ENCODE measurements at places on chromosomes 6 and 20.

DNA sequence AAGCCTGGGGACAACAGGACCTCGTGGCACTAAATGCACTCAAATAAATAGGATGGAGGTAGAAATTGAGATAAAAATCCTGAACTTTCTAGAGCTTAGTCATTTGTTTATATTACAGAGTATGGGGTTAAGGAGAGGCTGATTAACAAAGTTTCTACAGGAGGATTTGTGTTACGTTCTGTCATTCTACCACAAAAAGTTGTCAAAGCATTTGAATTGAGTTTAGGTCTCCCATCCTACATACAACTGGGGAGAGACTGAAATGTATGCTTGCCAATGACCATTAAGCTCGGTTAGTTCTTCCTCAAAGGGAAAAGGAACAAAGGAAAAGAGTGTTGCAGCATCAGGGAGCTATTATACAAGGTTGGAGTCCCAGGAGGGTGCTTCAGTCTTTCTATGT lies 597.9 kb downstream of the COL12A1 start:
- DNase-seq: no peak

GRCh38 chr6:104229057-104229456 lies 630.7 kb downstream of the HACE1 start:
- DNase-seq: no peak

DNA sequence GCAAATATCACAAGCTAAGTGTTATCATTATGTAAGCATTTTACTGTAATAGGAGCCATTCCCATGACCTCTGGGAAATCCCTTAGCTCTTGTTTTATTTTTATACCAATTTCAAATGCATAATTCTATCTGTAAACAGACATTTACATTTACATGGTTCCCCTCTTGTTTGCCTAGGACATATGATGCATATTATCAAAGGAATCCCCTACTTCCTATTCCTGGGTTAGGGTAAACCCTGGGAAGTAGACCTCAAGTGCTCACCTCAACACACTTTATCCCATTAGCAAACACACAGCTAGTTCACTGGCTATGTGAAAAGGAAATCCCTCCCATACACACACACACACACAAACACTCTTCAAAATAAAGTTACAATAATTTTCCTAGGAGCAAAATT lies 27.1 kb downstream of the PDE10A start:
- no peak for DNase-seq

DNA sequence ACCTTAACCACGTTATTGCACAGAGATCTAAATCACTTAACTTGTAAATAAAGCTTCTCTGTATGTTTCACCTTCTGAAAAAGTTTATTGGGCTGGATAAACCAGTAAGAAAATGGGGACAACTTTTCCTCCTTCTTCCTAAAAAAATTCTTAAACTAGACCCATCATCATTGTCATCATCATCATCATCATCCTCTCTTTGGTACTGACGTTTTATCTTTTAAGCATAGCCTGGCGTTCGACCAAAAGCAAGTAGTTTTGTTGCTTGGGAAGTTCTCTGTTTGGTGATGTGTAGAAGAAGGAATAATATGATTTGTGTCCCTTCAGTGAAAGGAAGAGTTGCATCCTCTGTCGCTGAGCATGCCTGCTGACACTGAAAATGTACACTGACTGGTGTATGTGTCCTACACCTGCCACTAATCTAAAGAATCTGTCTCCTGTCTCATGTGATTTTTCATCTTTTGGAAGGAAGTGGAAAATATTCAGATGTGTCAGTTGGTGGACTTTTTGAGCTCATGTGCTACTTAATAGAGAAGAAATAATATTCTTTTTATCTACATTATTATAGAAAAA lies 2.5 kb downstream of the CLVS2 start:
- no peak for DNase-seq

GRCh38 chr6:14521141-14521540 lies 403.6 kb downstream of the CD83 start:
- DNase-seq: no peak

DNA sequence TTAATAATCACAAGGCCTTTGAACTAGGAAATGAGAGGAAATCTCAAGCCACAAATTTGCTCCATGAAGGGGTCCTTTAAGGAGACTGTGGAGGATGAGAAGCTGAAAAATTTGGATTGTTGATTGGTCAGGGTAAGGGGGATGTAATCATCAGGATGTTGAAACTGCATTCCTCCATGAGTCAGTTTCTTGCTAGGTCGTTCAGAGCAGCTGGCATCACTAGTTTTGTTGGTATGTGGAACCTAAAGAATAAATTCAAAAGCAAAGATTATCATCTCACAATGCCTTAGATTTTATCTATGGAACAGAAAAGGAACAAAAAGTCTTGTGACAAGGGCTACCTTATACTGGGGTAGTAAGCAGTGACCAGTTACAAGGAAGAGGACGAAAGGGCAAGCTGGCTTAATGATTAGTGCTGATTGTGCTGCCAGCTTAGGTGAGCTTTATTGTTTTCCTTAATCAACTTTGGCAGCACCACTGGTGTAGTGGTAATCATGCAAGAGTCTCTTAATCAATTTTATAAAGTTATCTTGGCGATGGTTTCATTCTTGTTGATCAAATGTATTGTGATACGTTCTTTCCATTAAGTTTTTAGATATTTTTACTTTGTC lies 36.6 kb downstream of the CRISP2 start:
- DNase-seq: no peak

DNA sequence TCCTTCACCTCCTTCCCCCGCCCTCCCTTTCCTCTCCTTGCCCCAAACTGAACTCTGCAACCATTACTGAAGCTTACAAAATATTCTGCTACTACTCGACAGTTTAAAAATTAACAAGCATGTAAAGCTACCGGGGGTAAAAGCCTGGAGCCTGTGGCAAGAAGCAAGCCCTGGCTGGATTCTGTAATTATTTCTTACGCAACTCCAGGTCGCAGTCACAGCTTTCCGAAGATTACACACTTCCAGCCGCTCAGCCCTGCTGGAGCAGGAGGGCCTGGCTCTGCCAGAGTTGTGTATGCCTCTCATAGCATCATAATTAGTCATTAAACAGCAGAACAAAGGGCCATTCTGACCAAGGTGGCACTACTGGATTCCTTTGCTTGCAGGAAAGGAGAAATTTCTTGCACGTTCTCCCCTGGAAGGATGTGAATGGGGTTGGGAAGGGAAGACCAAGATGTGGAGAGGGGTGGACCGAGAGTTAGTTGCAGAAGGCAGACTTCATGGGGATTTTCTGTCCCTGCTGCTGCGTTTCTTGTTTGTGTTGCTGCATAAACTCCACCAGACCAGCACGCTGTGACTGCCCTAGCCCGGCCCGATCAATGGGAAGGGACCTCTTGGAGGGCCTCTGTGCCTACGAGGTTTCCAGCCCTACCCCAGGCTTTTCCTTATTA lies 23.6 kb downstream of the FOXQ1 start:
- no peak for DNase-seq

- no peak for DNase-seq
Measured at GRCh38 chr6:39836606-39837005, 44.4 kb downstream of the DAAM2 start.

DNA sequence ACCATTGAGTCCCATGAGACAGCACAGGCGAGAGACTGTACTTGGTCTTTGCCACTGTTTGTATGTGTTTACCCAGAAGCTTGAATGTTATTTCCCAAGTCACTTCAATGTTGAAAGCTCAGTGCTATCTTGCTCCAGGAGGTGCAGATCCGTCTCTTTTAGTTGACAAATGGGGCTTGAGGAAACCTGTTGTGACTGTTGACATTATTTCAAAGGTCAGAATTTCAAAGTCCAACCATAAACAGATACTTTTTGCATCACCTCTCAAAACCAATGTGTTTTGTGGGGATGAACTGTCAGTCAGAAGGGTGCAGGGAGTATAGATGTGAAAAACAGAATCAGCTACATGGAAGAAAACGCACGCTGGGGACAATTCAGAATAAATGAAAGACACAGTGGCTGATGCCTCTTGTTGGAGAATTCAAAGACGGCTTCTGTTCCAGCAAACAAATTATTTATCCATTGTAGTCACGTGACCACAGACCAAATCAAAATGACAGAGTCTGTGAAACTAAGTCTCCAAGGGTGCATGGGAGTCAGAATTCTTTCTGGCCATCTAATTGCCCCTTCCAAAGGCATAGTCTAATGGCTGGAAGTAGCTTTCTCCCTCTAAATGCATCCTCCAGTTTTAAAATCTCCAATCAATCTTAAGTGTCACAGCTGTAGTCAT lies 83.7 kb downstream of the MYLK4 start:
- no peak for DNase-seq

- DNase-seq: no peak
Measured at GRCh38 chr6:17853533-17853932, 133.9 kb downstream of the KIF13A start.

DNA sequence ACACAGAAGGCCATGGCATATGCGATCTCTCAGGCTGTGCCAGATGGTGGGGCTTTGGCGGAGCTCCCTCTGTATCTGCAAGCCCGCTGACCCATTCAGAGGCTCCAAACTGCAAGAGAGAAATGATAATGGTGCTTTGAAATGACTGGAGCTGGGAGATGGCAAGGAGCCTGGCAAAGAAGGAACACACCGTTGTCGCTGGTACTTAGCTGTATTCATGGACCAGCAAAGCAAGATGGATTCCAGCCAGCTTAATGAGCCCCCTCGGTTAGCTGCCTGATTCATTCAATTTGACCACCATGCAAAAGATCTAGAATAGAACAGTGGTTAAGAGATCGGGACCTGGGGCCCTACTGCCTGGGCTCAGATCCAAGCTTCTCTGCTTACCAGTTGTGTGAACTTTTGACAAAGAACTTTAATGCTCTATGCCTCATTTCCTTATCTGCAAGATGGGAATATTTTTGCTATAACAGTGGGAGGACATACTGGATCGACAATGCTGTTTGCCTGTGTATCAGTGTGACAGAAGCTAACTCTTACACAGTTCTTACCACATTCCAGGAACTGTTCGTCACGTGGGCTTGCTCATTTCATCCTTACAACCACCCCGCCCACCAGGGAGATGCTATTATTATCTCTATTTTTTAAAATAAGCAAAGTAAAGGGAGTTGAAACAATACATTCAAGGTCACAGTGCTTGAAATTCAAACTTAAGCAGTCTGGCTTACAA lies 317.8 kb upstream of the SULF2 start:
- DNase-seq: peak; percentile 46

DNA sequence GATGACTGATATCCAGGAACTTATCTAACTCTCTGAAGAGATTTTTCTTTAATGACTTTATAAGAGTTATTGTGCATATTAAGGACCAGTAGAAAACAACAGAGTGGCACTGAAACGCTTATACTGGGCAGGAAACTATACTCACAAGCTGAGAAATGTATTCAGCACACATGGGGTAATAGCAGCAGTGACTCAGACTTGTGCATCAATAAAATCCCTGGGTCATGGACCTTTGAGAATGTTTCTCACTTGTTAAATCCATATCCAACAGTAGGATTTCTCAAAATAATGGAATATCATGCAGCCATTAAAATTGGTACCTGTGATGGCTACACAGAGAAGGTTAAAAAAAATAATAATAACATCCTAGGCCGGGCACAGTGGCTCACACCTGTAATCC lies 219.5 kb downstream of the BTBD9 start:
- no peak for DNase-seq

DNA sequence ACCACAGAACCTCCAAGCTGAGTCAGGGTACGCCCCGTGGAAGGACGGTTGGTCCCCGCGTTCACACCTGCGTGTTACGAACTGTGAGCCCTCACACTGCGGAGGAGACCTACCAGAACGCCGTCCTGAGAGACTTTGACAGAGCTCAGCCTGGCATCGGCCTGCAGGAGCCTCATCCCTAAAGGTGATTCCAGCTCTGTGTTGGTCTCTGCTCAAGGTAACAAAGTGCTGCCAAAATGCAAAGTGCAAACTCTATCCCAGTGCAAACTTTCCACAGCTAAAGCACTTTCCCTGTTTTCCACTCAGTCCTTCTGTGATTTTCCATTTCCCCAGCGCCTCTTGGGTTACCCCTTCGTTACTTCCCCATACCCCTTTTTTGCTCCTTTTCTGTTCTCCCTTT lies 8.6 kb upstream of the ZBTB46 start:
- no peak for DNase-seq

DNA sequence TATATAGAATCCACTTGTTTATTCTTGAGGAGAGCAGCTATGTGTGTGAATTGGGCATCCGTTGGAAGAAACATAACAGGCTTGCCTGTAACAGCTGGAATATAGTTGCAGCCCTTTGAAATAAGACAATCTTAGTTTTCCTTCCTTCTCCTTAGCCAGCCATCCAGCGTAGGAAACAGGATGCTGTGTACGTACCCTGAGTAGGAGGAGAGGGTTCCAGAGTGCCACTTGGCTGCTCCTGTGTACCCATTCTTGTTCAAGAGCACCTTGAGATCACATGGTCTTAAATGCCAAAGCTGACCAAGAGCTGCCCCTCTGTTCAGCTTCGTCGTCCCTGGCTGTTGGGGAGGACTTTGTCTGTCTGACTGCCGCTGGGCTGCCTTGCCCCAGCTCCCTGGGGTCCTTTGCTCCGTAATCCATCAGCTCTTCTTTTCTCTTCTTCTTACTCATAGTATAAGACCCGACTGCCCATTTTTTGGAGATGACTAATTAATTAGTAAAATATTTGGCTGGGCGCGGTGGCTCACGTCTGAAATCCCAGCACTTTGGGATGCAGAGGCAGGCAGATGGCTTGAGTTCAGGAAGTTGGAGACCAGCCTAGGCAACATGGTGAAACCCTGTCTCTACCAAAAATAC lies 49.0 kb downstream of the RREB1 start:
- DNase-seq: no peak

DNA sequence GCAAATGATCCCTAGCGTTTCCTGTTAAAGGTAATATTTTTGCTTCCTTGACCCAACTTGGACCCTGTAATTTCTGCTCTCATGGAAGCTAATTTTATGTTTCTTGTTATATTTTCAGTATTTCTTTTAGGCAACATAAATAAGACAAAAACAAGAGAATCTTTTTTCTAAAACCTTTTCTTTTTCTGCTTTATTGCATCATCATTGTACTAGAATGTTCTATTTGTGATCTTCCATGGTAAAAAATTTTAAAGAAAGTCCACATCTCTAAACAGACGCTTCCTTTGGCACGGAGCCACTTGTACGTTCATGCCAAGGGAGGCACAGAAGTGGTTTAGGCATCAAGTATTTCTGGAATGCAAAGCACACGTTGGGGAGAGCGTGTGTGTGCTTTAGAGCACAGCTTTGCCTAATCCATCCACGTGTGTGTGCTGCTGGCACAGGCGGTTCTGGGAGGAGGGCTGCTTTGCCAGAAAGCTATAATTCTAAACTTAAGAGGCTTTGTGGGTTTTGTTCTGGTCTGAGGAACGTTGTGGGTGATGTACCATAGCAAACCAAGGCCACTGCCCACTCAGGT lies 98.3 kb downstream of the SASH1 start:
- DNase-seq: peak; percentile 73

- no peak for DNase-seq
Measured at GRCh38 chr6:122735582-122735981, 43.9 kb upstream of the FABP7 start.

- DNase-seq: peak; percentile 83
Measured at GRCh38 chr20:36574366-36575135, 1.2 kb downstream of the TGIF2 start.
